ENCODE measurements at places on chromosomes 12 and 14.

- no peak for DNase-seq
These were observed 19.0 kb upstream of the HNF1A start for GRCh38 chr12:120959111-120959878.

GRCh38 chr12:107983756-107984472 is 145.2 kb upstream of the WSCD2 start:
- DNase-seq, result no peak

DNA sequence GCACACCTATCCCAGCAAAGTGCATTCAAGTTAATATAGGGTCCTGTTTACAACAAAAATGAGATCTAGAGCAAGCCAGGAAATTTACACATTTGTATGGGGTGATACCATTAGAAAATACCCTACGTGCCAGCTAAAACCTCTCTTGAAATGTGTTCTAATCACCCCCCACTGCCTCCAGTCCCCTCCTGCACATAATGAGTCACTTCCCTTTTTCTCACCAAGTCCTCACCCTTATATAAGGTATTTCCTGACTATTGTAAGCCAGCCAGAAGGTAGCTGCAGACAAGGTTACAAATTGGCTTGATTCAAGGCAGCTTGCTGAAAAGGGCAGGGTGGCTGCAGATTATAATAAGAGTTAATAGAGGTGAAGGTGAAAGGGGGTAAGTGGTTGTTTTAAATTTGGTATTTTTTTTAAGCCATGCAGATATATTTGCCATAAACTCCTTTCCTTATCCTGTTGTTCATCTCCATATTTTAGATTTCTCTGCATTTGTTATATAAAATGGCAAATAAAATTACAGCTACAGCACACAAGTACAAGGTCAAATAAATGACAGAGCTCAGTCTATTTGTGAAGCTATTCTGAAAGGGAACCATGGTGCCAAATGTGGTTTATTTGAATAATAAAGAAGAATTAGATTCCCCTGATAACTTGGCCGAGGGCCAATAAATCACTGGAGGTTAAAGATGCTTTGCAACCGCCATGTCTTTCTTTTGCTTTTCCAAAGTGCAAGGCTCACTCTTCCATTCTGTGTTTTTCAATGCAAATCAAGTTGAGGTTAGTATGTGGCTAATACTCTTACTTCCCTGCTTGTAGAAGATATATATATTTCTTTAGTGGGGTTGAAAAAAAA is 385.9 kb downstream of the EGLN3 start:
- no peak for DNase-seq

GRCh38 chr12:54509617-54510016 is 12.1 kb downstream of the NCKAP1L start:
- DNase-seq, result no peak

GRCh38 chr12:14572401-14572800 is 4.7 kb upstream of the PLBD1 start:
- no peak for DNase-seq
